ENCODE measurements at places on chromosomes 16 and 17. TPM values are rescaled to one million over a fixed set of nuclear protein-coding genes. Genes with fewer than 3 reads are reported as not detected.
A peak's percentile ranks its signal among the peaks of the same experiment; 100 is the strongest.

CLEC16A gene
- 13.8 TPM for total RNA-seq

FBXW10 gene
- not detected for total RNA-seq

GDPD1 gene
- total RNA-seq = 1.6 TPM

GNAO1 gene
- total RNA-seq = under 0.01 TPM

ZDHHC7 gene
- 68.7 TPM for total RNA-seq

- no peak for DNase-seq
These were observed 10.3 kb upstream of the MED9 start for GRCh38 chr17:17466511-17466910.

GRCh38 chr16:55272744-55273143 is 51.3 kb upstream of the IRX6 start:
- DNase-seq = peak; percentile 73

GRCh38 chr16:71746442-71747046 is 22.0 kb upstream of the PHLPP2 start:
- DNase-seq = peak; percentile 44

DNA sequence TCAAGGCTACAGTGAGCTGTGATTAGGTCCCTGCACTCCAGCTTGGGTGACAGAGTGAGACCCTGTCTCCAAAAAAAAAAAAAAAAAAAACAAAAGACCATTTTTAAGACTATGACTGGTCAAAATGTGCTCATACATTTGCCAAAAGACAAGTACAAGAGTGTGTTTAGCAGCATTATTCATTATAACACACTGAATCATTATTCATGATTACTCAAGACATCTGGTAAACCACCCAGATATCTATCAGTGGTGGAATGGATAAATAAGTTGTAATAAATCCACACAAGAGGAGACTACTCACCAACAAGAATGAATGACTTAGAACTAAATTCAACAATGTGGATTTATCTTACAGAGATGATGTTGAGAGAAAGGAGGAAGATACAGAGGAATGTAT is 716.3 kb downstream of the MAF start:
- peak; percentile 5 for DNase-seq

- no peak for DNase-seq
These were observed 213.2 kb downstream of the NTN1 start for GRCh38 chr17:9234389-9234945.

DNA sequence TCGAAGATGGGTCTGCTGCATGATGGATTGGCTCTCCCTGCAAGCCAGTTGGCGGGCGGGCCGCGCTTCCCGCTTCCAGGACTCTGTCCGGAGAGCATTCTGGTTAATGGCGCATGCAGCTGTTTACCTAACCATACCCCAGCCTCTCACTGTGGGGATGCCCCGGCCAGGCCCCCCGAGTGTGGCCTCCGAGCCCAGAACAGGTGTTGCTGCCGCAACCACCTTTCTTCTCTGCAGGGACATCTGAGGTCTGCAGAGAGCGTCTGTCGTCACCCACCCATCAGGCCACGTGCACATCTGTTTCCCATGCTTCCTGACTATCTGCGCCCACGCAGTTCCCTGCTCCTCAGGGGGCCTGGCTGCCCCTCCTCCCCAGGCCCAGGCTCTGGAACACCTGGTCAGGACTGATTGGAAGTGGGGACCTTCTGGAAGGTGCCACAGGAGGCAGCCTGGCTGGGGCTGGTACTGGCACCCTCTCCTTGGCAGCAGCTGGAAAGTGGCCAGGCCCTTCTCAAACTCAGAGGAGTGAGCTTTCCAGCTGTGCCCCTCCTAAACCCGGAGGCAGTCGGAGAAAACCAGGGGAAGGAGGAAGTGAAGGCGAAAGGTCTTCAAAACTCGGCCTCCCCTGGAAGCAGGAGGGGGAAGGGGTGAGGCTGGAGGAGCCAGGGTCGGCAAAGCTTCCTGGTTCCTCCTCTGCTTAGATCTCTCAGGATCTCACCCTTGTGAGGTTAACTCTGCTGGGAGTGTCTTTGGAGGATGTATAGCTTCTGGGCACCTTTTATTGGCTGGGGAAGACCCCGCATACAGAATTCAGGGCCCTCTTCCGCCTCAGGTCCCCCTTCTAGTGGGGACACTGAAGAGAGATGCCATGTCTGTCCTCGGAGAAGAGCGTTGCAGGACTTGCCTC is 64.5 kb upstream of the CIBAR2 start:
- no peak for DNase-seq

Measured in bronchial epithelial cell (primary cell).